ENCODE measurements at places on chromosomes 4 and X.
A peak's percentile ranks its signal among the peaks of the same experiment; 100 is the strongest.

GRCh38 chrX:126393284-126393683 lies 159.3 kb downstream of the DCAF12L1 start:
- DNase-seq, result no peak

DNA sequence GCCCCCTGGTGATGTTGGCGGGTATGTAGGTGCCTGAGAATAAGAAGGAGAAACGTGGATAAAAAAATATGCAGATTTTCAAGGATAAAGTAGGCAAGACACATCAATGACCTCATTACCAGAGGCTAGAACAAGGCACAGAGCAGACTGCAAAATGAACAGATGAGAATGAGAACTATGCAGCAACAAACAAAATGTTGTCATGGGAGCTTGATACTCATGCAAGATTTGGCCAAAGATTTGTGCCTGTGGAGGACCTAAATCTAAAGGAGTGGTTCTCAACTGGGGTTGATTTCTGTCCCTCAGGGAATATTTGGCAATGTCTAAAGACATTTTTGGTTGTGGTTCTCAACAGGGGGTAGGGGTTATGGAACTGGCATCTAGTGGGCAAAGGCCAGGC lies 177.3 kb downstream of the FRMPD4 start:
- no peak for DNase-seq

DNA sequence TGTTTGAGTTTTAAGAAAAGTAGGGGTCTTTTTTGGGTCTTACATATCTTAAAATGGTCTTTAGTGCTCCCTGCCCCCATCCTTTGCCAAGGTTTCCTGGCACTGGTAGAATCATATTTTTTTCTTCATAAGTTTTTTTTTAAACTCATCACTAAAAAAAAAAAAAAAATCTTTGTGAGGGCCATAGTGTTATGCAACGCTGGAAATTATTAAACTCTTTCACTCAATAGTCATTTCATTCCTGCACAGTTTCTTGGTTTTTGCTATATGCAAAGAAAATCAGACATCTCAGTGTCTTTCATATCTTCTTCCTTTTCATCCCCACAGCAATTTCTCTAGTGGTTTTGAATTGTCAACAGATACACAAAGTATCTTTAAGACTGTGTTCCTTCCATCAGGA lies 95.6 kb downstream of the TMA16 start:
- DNase-seq, result no peak

DNA sequence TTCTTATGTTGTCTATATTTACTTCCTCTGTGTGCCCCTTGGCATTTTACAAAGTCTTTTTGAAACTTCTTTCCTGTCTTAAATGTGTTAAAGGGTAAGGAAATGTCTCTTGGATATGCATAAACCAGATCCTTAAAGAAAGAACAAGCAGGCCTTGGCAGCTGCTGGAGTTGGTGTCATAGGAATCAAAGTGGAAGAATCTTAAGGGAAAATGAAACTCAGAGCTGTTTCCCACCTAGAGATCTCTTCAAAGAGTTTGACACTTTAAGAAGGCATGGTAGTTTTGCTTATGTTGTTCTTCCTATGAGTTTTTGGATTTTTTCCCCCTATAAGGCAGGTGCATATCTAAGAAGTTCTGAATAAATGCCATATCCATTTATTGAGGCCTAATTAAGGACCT lies 37.0 kb upstream of the CWH43 start:
- no peak for DNase-seq

DNA sequence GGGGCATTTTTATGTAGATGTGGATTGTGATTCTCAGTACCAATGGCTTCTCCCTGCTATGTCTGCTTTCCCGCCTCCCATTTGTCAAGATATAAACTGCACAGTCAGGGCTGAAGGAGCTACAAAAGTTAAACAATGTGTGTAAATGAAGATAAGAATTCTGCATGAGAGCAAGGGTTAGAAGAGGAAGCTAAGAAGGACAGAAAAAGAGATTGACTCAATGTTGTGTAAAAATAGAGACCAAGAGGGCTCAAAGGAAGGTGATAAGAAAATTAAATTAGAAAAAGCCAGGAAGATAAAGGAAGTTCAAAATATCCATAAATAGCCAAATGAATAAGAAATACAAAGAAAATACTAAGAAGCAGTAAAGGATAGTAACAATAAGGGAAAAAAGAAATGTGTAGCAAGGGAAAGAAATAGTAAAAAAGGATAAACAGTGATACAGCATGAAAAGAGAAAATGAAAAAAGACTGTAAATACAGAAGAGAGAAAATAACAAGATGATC lies 82.5 kb downstream of the AMELX start:
- no peak for DNase-seq

DNA sequence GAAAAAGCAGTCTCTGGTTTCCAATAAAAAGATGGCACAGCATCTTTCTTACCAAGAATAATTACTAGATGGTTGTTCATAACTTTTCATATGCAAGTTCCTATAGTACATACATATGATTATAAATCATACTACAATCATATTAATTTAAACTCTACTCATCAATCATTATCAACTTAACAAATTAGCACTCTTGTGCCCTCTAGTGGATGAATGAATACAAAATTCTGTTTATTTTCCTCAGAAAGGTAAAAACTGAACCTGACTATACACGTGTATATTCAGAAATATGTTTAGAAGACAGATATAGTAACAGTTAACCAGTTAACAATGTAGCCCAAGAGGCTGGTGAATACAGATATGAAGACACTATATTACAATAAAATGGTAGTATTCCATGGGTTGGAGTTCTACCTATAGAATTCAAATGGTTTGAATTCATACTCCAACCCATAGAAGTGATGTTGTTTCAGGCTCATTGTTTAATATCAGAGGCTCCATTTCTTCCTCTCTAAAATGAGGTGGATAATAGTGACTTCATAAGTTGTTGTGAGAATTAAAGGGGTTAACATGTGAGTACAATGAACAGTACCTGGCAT lies 100.0 kb downstream of the ADAMTS3 start:
- DNase-seq, result no peak

DNA sequence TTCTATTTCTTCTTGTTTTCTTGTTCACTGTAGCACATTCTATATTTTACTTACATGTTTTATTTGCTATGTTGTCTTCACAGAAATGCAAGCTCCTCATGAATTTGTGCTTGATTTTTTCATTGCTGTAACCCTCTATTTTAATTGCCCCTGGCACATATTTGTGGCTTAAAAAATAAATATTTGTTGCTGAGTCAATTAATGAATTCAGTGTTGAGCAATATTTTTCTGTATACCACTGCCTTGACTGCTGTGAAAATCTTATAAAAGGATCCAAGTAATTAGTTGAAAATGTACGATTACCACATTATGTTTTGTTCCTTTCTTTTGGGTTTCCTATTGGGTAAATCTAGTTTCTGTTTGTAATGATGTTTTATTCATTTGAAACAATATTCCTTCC lies 68.5 kb downstream of the FAM47A start:
- DNase-seq, result no peak

DNA sequence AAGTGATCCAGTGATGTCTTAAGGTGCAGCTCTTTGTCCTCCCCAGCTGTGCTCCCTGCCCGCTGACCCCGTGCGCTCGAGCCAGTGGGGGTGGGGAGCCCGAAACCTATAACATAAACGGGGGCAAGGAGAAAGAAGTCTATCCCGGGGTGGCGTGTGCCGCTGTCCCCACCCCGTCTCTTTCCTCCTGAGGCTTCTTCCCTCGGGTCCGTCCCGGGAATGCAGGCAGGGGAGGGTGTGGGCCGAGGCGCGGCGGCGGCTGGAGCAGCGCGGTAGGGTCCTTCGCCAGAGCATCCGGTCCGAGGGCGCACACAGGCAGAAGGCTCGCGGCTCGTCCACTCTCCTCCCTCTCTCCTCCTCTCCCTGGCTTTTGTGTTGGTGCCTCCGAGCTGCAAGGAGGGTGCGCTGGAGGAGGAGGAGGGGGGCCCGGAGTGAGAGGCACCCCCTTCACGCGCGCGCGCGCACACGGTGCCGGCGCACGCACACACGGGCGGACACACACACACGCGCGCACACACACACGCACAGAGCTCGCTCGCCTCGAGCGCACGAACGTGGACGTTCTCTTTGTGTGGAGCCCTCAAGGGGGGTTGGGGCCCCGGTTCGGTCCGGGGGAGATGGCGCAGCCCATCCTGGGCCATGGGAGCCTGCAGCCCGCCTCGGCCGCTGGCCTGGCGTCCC lies at the start of gene RAB33A:
Gene RAB33A (plus strand): TSS at position 517 of the 681 bp plus-strand sequence. CDS start 101 bp downstream, at position 618.
- DNase-seq, result no peak

GRCh38 chr4:38452009-38452408 lies 212.0 kb upstream of the KLF3 start:
- no peak for DNase-seq

DNA sequence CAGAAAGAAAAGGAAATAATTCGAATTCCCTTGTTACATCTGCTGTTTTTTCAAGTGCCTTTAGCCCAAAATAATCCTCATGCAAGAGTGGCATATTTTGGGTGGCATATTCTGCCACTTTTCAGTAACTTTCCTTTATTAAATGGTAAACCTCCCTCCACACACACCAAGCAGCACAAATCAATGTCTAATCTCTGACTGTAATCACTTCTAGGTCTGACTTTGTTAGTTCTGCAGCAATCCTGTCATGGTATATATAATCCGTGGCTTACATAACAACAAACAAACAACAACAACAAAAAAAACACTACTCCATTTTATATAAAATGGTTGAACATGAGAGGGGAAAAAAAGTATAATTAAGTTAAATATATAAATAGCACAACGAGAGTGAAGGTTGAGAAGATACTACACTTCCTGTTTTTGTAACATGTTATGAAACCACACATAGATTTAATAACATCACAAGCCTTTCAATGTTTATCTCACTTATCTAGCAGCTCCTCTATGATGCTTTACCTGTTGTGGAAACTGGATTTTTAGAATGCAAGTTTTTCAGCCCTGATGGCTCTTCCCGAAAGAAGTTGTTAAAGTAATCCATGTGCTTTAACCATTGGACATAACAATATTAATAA lies 715.4 kb downstream of the GRXCR1 start:
- DNase-seq, result no peak

DNA sequence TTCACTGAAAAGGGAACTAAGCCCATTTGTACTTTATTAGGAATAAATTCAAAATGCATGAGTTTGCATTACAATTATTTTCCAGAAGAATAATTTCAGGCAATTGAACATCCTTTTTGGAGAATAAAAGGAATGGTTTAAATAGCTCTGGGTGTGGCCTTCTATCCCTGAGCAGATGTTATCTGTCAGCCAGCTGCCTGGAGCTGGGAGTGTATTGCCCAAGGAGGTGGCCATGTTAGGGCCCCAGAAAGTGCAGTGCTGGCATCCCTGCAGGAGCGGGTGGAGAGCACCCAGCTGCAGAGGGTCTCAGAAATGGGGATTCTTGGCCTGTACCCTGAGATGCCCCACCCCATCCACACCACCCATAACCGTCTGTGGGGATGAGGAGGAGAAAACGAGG lies 21.6 kb upstream of the VEGFD start:
- DNase-seq, result no peak

GRCh38 chr4:6470502-6471306 lies 1.7 kb downstream of the PPP2R2C start:
- DNase-seq, result peak; percentile 70

DNA sequence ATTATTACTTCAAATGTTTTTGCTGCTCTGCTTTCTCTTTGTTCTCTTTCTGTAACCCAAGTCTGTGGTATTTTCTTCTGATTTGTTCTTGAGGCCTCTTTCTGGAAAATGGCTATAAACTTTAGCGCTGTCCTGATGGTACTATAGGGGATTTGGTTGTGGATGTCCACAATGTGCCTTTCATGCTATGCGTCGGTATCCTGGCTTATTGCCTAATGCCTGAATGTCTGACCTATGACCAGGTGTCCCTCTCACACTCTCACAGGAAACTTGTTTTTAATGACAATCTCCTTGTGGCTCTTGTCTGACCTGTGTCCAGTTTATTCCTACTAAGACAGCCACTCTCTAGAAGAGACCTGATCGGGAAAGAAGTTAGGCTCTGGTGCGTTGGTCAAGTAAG lies 222.4 kb upstream of the NR3C2 start:
- DNase-seq, result no peak

GRCh38 chr4:32022071-32022470 lies 1301.9 kb downstream of the PCDH7 start:
- DNase-seq, result no peak

- no peak for DNase-seq
Observed at GRCh38 chrX:15948318-15948660, 93.7 kb upstream of the AP1S2 start.

DNA sequence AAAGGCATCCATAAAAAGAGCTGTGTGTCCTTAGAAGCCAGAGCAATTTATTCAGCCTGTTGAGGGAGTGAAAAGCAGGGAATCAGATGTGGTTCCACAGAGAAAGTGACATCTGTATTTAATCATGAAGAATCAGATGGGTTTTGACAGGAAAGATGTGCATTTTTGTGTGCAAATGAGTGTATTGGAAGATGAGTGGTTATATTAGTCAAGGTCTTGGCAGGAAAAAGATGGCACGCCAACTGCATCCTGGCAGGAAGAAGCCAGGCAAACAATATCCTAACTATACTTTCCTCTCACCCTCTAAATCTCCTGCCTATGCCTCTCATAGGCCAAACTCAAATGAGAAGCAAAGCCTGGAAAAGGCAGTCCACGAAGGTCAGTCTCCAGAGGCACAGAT lies 59.1 kb downstream of the SCFD2 start:
- DNase-seq, result no peak

- DNase-seq, result no peak
Observed at GRCh38 chr4:176792326-176793059, at the start of gene VEGFC. Gene VEGFC, minus strand, starts transcription at chr4:176792922. Its CDS starts 611 bp downstream, at chr4:176792311.

GRCh38 chrX:97672138-97672537 lies 788.4 kb downstream of the RPA4 start:
- DNase-seq, result no peak

- DNase-seq, result no peak
Observed at GRCh38 chrX:119853444-119853843, 681 bp upstream of the UPF3B start.

DNA sequence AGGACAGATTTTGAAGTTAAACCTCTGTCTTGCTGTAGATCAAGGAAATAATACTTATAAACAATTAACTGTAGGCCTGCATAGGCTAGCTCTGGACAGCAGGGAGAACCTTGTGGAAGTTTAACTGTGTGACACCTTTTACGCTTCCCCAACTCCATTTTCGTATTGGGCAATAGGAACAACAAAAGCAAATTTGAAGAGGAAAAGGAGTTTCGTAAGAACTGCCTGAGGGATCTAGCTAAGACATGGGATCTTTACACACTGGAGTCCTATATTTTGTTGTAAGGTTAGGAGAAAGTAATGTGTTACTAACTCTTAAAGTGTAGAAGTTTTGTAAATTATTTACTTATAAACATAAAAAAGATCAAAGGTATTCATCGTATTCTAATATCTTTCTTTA lies 324.9 kb upstream of the CASK start:
- DNase-seq, result no peak
